ENCODE measurements at places on chromosomes 1 and 21.

DNA sequence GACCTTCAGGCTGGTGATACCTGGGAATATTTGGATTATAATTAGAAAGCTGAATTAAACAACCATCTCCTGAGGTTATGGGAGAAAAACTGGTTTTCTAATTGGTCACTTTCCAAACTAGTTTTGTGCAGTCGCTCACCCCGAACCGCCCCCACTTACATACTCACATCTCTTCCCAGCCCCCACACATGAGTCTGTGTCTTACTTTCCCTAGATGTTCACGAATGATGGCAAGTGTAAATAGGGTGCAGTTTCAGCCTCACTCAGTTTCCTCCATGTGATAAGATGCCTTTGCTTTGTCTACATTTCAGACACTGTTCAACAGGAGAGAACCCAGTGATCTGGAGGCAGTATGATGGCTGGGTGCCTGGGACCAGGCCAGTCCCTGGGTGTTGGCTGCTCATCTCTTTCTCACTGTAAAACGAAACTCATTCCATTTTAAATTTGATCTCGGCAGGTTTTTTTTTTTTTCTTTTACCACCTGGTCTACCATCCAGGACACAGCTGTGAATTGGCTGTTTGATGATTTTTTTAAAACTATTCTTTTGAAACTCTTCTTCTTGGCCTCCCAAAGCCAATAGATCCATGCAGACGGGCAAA lies 164.3 kb upstream of the RAB4A start:
- DNase-seq = no peak

DNA sequence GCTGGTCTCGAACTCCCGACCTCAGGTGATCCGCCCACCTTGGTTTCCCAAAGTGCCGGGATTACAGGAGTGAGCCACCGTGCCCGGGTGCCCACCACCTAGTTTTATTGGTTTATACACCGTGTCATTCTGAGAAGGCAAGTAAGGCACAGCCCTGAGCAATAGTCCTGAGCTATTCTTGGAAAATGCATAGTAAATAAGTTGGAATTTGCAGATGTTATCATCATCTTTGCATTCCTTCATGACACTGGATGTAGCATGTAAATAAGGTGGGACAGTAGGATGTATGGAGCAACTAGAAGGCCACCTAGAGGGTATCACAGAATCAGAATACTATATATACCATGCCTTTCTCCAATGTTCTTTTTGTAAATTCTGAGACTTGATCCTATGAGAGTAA lies 11.0 kb downstream of the TOR1AIP2 start:
- DNase-seq = no peak

- no peak for DNase-seq
These were observed 1.1 kb upstream of the KRTAP10-9 start for GRCh38 chr21:44625756-44626155.

GRCh38 chr1:81703391-81703755 lies 97.4 kb upstream of the ADGRL2 start:
- DNase-seq = no peak

DNA sequence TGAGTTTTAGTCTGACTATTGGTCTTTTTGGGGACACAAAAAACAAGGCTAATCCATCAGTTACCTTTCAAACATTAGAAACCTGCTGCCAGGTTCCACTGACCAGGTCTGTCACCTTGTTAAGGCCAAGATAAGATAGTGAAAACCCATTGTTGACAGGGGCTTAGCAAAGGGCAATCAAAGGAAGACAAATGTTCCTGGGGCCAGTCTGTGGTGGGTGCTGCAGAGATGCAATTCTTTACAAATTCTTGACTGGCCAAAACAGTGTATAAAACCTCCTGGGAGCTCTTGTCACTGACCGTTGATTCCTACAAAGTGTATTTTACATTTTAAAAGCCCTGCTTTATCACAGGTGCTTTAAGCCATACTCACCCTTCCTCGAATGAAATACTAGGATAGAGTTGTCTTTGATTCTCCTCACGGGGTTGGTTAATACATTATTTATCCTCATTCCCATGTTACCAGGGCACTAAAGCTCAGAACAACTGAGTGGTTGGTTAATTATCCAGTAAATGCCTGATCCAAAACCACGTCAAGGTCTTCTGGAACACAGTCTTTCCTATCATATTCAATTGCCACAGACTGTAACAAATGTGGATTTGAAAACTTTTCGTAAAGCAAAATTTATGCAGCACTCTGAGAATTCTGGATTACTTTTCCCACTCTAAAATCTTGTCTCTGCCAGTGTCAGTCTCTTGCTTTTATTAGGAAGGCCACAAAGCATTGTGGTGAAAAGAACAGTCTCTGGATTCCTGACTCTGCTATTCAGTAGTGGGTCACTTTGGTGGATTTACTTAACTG lies 77.2 kb downstream of the NRIP1 start:
- DNase-seq = no peak

GRCh38 chr1:6962996-6963911 lies 178.0 kb downstream of the CAMTA1 start:
- no peak for DNase-seq

DNA sequence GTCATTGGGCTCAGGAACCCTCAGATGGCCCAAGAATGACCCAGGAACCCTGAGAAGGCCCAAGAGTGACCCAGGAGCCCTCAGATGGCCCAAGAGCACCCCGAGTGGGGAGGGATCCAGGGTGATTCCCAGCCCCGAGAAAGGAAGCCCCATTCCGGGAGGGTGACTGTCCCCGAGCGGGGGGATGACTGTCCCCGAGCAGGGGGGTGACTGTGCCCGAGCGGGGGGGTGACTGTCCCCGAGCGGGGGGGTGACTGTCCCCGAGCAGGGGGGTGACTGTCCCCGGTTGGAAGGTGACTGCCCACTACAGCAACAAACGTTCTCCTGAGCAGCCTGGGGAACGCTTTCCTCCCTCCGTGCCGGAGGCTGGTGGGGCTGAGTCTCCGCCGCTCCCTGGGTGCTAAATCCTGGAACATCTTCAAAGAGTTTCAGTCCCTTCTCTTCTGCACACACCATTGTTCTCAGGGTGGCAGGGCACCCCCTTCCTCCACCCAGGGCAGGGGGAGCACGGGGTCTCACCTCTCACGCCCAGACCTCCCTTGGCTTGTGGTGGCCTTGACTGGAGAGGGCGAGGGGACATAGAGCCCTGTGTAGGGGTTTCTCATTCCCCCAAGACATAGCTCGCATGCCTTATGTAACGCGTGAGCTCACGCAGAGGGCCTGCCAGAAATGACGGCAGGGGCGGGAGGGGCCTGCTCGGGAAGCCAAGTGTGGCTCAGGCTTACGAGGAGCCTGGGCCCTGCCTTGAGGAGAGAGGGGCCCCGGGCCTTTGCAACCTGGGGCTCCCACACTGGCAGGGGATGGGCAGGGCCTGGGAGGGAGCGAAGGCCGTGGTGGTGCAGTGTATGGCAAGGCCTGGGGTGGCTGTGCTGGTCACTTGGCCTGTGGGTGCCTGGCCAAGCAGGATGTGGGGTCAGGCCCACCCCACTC lies 14.3 kb upstream of the SKI start:
- peak; percentile 76 for DNase-seq

- DNase-seq = no peak
These were observed 12.6 kb downstream of the KCND3 start for GRCh38 chr1:111976842-111977241.

DNA sequence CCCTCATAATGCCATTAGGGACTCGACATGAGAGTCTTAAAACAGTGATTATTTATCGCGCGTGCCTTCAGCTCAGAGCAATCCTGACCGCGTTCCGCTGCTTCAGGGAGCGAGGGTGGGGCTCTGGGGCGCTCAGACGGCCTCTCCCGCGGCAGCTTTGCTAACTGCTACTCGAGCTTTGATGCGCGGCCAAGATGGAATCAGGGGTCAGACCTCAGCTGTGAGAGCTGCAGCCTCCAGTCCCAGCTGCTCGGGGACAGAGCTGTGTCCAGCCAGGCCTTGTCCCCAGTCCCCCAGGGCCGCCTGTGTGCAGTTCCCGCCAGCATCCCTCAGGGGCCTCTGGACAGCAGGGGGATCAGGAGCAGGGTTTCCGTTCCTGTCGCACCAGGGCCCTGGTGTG lies 104.6 kb upstream of the TTC34 start:
- no peak for DNase-seq

DNA sequence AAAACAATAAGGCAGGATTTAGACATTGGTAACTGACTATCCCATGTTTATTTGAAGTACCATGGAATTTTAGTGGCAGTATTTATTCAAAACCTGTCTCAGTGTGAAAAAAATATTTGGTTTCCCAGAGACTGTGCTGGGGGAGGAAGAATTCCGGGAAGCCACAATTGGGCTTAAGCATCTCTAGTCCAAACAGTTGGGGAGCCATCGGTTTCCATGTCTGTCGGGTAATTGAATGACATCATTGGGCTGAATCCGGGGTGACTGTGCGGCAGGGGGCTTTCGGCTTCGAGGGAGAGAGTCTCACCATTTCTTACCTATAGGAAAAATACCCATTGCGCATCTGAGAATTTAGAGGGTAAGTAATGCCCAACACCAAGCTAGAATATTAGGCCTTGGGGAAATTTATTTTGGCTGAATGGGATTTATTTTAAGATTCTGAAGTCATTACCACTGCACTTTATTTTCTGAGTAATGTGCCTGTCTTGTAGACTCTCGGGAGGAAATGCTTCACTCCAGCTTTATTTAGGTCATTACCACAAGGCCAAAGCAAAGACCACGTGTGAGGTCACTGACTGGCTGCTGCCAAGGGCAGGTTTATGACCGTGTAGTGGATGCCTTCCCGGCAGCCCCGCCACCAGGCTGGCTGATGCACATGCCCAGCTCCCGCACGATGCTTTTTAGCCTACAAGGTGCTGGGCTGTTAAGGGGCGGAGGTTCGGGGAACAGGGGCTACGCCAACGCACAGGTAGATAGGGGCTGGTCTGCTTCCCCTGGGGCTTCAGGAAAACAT lies 23.1 kb upstream of the UMODL1 start:
- DNase-seq = peak; percentile 47

DNA sequence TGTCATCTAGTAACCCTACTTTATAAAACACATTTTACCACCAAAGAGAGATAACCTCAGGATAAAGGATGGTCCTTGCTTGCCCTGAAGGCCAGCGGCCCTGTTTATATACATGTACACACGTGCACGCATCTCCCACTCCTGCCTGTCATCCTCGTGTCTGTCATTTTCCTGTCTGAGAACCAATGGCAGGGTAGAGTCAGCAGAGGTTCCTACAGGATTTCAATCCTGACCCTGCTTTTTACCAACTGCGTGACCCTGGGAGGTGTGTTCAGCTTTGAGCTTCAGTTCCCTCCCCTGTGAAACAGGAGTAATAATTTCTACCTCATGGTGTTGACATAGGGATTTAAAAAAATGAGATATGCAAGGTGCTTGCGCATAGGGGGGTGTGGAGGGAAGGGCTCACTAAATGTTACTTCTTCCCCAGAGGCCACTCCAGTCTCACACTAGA lies 12.3 kb upstream of the RASSF5 start:
- DNase-seq = no peak

DNA sequence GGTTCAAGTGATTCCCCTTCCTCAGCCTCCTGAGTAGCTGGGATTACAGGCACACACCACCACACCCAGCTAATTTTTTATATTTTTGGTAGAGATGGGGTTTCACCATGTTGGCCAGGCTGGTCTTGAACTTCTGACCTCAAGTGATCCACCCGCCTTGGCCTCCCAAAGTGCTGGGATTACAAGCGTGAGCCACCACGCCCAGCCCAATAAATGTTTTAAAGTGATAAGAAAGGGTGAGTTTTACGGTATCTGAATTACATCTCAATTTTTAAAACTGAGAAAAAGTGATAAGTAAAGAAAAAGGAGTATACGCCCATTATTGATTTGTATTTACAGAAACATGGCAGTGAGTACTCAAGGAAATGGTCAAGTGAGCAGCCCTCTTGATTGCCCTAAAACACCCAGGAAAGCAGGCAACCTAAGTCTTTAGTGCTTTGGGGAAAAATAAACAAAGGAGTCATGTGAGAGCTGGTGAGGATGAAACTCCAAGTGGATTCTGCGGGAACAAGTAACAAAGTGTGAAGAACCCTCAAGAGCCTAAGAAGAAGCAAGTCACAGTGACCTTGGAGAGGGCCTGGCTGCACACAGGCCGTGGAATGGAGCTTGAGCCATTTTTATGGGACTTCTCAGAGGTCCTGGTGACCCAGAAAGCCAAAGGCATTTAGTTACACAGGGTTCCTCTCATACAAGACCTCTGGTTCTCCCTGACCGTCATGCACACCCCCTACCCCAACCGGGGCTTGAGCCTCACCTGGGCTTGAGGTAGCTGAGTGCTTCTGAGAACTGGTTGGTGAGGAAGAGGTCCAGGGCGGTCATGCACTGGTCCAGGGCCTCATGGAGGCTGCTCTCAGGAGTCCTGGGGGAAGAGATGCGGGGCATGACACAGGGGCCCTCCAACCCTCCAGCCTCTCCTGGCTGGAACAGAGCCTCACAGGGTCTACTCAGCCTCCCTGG lies 9.1 kb downstream of the TTC39A start:
- no peak for DNase-seq

GRCh38 chr1:229279242-229279641 lies 8.3 kb downstream of the RAB4A start:
- no peak for DNase-seq

DNA sequence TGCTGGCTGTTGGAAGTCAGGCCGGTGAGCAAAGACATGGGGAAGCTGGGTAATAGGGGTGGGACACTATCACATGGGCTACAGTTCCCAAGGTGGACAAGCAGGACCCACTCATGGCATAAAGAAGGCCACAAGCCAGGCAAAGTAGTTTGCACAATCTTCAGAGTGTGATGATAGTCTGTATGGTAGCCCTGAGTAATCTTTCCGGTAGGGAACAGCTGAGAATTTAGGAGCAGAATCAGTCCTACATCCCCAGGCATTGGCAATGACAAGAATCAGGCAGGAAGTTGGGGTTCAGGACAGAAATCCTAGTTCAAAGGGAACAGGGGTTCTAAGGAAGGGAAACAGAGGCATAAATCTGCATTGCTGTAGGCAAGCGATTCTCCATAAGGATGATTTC lies 23.9 kb upstream of the SPATA6 start:
- DNase-seq = no peak

- DNase-seq = no peak
These were observed 53.0 kb downstream of the HLCS start for GRCh38 chr21:36913247-36914169.

DNA sequence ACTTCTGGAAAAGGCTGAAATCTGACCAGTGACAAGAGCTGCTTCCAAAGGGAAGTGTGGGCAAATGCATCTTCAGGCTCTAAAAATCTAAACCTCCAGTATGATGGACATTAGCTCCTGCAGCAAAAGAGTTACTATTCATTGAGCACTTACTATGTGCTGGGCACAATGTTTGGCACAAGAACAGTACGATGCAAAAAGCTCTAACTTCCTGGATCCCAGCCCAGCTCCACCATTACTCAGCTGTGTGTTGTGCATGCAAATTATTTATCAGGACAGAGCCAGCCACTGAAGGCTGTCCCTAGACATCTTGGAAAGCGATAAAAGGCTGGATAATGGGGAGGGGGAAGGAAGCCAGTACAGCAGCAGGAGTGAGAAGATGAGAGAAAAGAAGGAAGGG lies 143.5 kb downstream of the ELAVL4 start:
- DNase-seq = no peak

Measured in fibroblast of skin of left biceps (primary cell).